ENCODE measurements at places on chromosomes 13 and 19.

DNA sequence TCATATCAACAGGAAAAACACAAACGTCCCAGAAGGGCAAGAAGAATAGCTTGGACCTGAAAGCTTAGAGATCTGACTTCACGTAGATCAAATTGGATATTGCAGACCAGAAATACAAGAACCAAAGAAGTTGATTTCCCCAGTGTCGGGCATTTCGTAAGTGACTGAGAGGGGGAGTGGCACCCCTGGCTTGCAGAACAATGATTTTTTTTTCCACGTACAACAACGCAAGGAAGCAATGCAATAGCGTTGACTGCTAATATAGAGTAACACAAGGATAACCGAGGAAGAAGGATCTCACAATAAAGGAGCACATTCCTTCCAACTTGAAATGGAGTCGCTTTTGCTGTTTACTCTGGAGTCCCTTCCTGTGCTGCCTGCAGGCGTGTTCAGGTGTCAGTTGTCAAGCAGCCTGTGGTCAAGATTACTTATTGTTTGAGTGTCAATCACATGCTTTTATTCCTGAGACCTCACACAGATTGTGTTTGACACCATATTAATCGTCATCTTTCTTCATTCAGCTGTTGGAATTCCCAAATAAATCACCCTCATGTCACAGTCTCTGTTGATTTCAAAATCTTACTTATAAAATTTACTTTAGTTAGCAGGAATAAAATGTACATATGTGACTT is 139.4 kb downstream of the FREM2 start:
- no peak for DNase-seq

DNA sequence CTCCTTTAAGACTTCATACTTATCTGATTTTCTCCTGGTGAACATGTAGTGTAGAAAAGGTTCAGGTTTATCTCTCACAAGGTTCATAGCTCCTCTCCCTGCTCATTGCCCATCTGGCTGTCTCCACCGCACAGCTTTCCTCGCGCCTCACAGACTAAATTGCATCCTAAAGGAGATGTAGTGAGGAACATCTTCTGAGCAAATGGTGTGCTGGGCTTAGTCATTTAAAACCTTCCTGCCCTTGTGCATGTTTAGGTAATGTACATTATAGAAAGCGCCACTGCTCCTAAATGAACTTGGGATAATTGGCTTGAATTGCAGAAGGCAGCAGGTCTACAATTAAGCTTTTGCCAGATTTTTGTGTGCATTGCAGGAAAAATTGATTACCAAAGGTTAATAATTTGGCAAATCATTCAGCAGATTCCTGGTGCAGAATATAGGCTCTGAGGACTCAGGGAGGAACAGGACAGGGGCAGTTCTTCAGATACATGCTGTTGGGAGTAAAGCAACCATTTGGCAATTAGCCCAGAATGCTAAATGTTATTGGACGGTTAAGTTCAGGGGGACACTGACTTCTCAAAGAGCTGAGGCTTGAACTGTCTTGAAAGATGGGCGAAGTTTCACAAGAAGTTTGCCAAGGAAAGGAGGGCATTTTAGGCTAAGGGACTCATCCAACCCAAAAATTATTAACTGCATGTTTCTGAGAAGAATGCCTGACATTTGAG is 108.4 kb upstream of the CLDN10 start:
- no peak for DNase-seq

- no peak for DNase-seq
Measured at GRCh38 chr13:68708336-68708908, 1399.2 kb upstream of the ATXN8OS start.

- no peak for DNase-seq
Measured at GRCh38 chr13:111326981-111327642, 6.7 kb downstream of the TEX29 start.

DNA sequence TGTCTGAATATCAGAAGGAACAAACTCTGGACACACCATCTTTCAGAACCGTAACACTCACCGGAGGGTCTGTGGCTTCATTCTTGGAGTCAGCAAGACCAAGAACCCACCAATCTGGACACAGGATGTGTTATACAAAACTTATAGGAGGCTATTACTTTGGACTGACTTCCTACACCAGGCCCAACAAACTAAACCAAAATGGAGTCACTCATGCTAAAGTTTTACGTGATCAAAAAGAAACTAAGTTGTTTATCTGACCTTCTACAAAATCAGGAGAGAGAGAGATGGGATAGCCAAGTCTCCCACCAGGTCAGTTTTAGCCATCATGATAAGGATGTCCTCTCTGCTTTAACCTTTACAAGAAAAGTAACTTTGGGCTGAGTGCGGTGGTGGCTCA is 3.2 kb upstream of the RAB11B start:
- DNase-seq = no peak

DNA sequence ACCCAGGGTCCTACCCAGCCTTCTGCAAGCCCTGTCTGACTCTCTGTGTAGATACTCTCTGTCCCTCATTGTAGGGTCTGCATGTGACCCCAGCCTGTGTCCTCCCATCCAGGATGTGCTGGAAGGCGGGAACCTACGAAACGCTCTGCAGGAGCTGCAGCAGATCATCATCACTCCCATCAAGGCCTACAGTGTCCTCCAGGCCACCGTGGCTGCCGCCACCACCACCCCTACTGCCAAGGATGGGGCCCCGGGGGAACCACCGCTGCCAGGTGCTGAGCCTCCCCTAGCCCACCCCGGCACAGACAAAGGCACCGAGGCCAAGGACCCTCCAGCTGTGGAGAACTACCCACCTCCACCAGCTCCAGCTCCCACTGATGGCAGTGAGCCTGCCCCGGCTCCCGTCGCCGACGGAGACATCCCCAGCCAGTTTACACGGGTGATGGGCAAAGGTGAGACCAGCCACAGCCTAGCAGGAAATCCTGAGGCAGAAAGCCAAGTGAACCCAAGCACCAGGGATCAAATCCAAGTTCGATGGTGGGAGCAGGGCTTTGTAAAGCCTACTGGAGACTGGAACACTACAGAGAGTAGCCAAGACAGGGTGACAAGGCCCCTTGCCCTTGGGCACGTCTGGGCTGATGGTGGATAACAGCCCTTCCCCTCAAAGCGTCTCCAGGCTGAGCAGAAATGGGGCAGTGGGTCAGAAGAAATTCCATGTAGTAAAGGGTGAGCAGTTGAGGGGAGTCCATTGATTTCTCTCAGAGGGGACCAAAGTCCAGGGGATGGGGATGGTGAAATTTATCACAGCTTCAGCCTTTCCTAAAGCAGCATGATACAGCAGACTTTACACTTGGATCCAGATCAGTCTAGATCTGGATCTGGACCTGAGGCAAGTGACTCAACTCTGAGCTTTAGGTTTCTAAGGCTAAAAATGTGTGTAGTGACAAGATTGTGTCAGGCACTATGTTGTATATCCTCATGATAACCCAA is 13.2 kb downstream of the PAF1 start:
- no peak for DNase-seq

GRCh38 chr19:7655581-7655980 is 13.3 kb upstream of the RETN start:
- DNase-seq = no peak

DNA sequence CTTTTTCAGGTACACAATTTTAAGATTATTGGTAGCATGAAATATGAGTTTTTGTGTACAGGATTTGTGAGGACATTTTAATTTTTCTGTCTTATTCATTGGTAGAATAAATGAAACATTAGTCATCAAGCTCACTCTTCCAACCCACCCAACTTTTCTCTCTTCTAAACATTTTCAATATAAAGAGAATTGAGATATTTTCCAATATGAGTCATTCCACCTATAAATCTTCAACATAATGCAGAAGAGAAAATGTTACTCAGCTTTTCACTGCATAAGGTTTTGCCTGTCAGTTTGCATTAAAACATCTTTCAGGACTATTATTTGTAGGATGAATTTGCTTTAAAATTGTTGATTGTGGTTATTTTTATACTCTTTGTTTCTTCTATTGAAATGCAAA is 330.7 kb downstream of the PCDH20 start:
- DNase-seq = no peak

GRCh38 chr19:32129141-32129540 is 216.3 kb upstream of the ZNF507 start:
- no peak for DNase-seq
